ENCODE measurements at places on chromosomes 2 and 18.

GRCh38 chr18:31516437-31516836 lies 18.5 kb downstream of the DSG2 start:
- no peak for DNase-seq

DNA sequence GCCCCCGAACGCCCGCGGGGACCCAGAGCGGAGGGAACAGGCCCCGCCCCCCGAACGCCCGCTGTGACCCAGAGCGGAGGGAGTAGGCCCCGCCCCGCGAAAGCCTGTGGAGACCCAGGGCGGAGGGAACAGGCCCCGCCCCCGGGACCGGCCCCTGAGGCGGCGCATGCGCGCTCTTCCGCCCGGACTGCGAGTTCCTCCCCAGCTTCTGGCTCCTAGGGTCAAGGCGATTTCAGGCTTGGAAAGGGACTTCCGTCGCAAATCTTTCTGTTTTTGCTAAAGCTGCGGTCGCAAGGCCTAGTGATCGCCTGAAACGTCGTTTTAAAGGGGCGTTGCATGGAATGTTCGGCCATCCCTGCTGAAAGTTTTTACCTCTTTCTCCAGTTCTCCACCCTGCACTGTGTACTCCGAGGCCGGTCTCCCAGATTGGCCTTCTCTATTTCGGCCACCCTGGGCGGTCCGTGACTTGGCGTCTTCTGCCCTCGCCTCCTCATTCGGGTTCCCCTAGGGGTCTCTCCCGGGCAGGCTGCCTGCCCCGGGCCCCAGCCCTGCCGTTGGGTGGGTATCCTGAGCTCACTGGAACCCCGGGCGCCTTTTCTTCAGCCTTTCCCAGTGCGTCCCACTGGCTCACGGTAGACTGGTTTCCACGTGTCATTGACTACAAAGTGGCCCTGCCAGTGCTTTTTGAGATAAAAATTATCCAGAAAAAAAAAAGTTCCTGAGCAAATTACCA lies 372 bp upstream of the WDSUB1 start:
- DNase-seq = peak; percentile 99

DNA sequence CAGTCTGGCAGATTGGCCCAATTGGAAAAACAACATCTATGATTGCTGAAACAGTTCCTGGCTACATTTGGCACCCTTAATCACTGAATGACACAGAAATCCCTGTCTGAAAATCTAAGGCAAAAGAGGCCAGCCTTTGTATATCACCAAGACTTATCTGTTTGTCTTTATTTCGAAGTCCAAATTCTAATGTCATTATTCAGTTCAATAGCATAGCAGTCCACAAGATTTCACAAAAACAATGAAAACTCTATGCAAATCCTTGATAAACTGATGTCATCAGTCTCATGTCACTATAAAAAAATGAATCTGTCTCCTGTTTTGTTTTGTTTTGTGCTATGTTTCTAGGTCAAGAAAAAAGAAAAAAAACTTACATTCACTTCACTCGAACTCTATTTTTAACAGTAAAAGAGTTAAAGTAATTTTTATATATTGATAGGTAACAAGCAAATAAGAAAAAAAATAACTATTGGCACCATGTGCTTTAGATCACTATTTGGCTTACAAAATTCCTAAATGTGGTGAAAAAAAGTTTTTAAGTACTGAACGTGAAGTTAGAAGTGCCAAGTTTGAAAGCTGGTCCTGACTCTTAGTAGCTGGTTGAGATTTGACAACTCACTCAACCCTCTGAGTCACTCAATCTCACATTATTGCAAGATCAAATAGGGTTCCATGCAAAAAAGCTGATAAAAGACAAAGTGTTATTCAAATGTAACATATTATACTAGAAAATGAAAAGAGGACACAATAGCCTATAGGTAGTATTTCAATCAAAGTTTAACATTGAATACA lies 359.3 kb downstream of the IRS1 start:
- DNase-seq = no peak

DNA sequence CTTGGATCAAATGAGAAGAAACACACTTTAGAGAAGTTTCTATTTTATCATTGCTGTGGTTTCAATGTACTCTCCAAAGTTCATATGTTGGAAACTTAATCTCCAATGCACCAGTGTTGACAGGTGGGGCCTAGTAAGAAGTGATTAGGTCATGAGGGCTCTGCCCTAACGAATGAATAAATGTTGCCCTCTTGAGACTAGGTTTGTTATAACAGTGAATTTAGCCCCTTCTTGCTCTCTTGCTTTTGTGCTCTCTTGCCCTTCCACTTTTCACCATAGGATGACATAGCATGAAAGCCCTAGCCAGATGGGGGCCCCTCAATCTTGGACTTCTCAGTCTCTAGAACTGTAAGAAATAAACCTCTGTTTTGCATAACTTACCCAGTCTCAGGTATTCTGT lies 664.8 kb downstream of the DCC start:
- no peak for DNase-seq

DNA sequence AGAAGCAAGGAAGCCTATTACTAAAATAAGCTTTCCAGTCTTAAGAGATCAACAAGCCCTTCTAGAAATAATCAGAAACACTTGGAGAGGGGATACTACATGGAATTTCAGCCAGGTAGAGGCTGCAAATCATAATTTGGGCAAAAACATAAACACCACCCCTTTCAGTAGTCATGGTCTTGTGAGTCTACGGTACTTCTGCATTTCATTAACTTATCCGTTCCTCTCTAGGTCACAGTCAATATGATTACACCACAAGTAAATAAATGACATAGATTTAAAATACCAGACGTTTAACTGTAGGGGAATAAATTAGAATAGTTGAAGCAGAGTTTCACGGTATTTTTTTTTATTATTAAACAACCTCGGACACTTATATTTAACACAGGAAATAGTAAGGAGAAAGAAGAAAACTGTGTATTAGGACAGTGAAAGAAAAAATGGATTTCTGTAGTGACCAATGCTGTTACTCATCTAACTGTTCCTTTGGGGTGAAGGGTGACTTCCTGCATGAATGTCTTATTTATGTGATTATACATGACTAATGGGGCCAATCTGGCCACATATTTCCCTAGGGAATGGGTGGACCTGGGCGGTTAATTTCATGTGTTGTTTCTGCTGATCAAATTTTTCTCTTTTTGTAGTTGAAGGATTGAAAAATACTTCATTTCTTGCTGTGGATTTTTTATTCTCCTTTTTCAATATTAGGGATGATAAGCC lies 456.6 kb upstream of the UBE2E3 start:
- no peak for DNase-seq

DNA sequence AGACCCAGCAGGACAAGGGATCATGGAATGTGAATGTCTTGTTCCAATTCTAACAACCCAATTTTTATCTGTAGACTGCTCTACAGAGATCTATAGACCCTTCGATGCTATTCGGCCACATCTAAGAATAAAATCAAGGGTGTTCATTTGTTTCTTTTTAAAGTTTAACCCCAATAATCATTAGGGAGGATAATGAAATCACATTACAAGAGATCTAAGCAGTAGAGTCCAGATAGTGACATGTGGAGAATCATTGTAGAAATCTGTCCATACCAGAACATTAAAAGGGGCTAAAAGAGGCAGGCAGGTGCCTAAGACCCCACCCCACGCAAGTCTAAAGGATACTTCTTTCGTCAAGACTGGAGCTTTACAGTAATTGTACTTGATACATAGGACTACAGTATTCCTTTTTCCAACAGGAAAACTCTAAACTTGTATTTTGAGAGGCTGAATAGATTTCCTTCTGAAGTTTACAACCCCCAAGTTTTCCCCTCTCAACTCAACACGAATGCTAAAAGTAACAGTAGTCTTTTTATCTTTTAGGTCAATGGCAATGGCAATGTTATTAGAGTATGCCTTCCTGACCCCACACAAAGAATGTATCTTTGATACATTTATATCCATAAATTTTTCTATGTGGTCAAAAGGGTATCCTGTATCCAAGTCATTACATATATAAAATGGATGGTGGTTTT lies 183.7 kb downstream of the TCF4 start:
- DNase-seq = no peak

GRCh38 chr18:56574861-56575260 lies 63.5 kb downstream of the TXNL1 start:
- DNase-seq = peak; percentile 83

- no peak for DNase-seq
Measured at GRCh38 chr2:121911036-121911435, 155.6 kb downstream of the TSN start.

- DNase-seq = no peak
Measured at GRCh38 chr2:29502460-29502911, 387.3 kb downstream of the CLIP4 start.

DNA sequence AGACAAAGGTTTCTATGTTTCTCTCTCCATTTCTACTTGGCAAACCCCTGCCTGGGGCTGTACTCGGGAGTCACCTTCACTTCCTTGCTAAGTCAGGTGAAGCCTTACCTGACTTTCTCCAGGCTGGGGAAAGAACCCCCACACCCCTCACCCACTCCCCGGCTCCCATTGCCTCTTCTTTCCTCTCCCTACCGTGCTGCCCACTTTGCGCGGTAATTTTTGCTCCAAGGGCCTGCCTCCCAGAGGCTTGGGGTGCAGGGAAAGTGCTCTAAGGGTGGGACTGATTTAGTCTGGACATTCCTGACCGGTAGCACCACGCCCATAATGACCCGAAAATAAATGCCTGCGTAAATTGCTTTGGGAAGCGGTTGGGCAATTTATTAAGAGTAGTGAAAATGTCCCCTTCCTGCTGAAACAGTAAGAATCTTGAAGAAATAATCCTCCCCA lies 49.1 kb upstream of the ATP6V1B1 start:
- no peak for DNase-seq

GRCh38 chr2:55099878-55100820 lies 49.9 kb upstream of the RTN4 start:
- no peak for DNase-seq

Measured in heart right ventricle (tissue), 16 donors.